ENCODE measurements at places on chromosomes 6 and 20. TPM values are rescaled to one million over a fixed set of nuclear protein-coding genes. Genes with fewer than 3 reads are reported as not detected.

- no peak for DNase-seq
These were observed 41.1 kb downstream of the PDE10A start for GRCh38 chr6:165621940-165622339.

DNA sequence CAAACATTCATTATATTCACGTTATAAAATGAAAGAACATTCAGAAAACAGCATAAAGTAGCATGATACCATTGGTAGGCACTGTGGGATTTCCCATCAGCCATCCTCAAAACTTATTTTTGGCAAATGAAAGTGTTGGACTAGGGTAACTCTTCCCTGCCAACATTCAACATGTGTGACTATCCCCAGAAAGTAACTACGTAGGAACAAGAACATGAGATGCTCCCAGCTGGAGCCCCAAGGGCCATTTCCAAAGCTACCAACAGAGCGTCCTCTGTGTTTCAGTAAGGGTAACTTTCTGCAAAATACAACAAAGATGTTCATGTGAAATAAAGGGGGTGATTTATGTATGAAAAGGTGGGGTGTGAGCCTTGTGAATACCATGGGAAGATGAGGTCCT, 28.4 kb upstream of the PTPN1 start:
- no peak for DNase-seq

GRCh38 chr6:28182255-28182654, 40.6 kb downstream of the ZKSCAN8 start:
- no peak for DNase-seq

DNA sequence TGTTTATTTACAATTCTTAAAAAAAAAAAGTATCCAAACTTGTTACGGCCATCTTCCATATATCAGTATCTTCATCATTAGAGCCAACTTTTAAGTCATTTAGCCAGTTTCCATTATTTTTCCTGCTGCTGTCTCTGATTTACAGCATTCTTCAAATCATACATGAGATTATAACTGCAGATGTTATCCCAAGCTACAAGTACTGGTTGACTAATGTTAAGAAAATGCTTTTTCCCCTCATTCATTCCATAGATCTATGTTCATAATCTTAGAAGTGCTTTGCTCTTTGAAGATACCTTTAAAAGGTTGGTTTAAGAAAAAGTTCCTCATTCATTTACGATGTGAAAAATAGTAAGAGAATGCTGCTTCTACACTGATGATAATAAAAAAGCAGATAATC, 158.7 kb downstream of the RNGTT start:
- no peak for DNase-seq

DNA sequence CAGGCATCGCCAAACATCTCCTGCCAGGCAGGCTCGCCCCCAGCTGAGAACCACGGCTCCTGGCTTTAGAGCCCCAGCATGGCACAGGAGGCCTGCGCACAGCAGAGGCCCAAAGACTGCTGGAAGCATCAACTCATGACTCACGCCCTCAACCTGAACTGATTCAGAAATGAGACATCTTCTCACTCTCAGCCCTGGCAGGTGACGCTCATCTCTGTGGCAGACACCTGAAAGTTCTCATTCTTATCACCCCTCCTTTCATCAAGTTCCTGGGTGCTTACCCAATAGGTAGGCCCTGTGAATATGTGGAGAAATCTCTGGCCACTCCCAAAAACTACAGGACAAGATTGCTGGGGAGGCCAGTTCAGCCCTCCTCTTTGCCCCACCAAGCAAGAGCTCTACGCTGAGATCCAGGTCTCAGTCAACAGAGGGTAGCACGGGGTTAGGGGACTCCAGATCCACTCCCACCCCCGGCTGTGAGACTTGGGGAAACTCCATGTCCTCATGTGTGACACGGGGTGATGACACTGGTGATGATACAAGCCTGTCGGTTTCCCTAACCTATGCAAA, 11.3 kb downstream of the NFATC2 start:
- no peak for DNase-seq

DNA sequence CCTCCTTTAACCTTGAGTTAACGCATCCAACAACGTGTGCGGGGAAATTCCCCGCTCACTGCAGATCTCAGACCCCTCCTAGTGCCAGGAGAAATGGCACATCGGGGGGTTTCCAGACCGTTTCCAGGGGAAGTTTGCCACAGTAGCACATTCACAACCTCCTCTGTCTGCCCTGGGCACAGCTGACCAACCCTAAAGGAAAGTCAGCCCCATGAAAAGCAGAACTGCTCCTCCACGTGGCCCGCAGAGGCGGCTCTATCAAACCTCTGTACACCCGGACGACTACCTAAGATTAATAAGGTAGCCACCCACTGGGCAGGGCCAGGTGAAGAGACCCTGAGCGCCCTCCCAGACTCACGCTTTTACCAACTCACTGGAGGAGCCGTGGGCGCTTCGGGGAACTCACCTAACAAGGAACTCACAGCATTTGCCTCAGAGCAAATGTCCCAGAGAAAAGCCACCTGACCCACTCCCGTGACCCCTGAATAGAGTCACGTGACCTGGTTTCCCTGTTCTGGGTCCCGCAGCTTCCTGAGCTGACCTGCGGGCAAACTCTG, 93.1 kb downstream of the PRND start:
- peak; percentile 69 for DNase-seq

The SIM1 gene
- total RNA-seq = not detected

All from upper lobe of left lung (tissue), 6 donors.